Astrocyte (in vitro differentiated cells and primary cell): ENCODE measurements at places on chromosomes 4 and X.

GRCh38 chr4:154004507-154005170, 215.8 kb upstream of the SFRP2 start:
- peak; percentile 58 for DNase-seq

DNA sequence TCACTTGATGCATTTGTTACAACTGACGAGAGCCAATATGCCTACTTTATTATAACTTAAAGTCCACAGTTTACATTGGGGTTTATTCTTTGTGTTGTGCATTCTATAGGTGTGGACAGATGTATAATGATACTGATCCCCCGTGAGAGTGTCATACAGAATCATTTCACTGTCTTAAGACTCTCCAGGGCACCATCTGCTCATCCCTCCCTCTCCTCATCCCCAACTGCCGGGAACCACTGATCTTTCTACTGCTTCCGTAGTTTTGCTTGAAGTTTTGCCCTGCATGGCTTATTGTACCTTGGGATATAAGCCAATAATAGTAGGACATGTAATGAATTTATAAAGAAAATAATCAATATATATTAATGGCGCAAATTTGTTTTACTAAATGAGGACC, 137.8 kb upstream of the MSX1 start:
- no peak for DNase-seq

GRCh38 chrX:74514384-74514783, 93.1 kb downstream of the SLC16A2 start:
- DNase-seq: no peak

- DNase-seq: no peak
These were observed 14.4 kb upstream of the ZNF41 start for GRCh38 chrX:47497271-47497888.

DNA sequence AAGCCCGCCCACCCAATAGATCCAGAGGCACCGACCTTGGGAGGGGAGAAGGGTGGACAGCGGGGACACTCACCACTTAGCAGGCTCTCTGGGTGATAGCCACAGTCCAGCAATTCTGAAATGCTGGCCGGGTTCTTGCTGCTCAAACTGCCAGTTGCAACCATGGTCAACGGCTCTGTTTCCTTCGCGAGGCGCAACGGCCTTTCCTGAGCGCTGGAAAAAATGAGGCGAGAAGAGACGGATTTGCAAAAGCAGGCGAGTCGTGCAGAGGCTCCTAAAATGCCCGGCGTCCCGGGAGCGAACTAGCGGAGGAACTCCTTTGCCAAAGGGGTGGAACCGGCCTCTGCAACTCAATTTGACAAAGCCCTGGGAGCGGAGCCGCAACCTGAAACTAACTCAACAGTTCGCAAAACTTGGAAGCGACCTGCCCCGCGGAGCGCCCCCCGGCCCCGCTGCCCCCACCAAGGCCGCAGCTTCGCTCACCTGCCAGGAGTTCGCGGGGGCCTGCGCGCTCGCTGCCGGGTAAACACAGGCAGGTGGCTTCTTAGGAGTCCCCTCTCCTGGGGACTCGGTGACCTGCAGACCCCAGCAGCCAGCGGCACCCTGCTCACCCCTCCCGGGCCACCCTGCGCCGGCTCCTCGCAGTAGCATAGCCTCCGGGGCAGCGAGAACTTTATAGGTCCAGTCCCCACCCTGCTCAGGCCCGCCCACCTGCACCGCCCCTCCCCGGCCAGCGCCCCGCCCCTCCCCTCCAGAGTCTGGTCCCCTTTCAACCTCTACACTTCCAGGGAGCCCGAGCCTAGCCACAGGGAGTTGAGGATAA, at the start of gene DDIT4L:
DDIT4L (minus strand) TSS at position 649 of the 823 bp plus-strand sequence; CDS start at position 164, 485 bp downstream.
- DNase-seq: peak; percentile 21

DNA sequence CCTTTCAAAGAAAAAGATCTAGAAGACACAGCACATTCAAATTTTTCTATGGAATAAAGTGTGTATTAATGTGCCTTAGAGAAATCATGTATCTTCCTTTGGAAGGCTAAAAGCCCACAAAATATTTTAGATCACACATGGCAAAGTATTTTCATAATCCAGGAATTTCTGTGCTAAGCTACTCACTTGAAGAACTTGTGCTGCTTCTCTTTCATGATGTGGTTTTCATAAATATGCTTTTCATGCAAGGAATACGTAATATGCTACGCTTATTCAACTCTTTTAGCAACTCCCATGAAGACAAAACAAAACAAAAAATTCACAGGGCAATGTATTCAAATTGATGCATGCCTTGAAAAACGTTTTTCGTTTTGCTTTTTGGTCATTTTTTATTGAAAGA, 125.6 kb downstream of the ARHGAP24 start:
- no peak for DNase-seq

- DNase-seq: no peak
These were observed 5.6 kb downstream of the SORCS2 start for GRCh38 chr4:7197910-7198309.

DNA sequence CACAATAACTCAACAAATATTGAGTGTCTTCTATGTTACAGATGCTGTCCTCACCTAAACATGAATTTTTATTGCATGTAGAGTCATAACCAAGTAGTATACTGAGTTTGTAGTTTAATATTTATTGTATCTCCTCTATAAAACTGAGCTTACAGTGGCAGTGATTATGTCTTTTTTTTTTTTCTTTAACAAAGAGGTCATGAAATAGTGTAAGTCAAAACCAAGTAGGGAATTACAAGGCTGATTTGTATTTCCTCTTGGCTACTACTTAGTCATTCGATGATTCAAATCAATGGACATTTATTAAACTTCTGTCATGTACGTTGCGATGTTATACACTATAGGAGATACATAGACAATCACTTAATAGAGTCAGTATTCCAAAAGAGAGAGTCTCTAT, 48.4 kb downstream of the IL15 start:
- peak; percentile 52 for DNase-seq

GRCh38 chrX:135295238-135295943, 13.9 kb upstream of the ETDC start:
- DNase-seq: peak; percentile 31

DNA sequence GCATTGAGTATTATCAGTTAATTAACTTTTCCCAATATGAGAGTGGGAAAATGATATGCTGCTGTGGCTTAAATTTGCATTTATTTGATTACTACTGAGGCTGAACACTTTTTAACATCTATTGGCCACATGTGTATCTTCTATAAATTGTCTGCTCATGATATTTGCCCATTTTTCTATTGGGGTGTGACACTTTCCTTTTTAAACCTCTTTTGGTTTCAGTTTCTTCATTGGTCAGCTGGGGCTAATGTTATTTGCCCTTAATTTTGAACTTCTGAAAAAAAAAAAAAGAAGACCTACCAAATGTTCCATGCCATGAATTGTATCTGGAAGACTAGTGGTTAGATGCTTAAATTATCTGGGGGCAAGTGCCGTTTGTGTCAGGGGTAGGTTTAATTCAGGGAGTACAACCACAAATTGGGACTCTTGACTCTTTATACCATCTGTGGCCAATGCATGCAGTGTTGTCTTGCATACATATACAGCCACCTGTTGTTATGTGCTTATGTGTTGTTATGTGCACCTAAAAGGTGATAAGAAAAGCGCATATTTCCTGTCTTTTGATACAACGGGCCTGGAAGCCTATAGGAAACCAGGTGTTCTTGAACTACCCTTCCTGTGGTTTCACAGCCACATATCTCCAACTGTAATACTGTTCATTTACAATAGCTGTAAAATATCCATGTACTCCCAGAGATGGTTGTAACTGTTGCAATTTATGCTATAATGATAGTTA, 49.0 kb downstream of the SH2D1A start:
- no peak for DNase-seq
